ENCODE measurements at places on chromosomes 6 and 20. TPM values are rescaled to one million over a fixed set of nuclear protein-coding genes. Genes with fewer than 3 reads are reported as not detected.

C20orf144 gene
- not detected for total RNA-seq

VNN1 gene
- total RNA-seq = 3.1 TPM

- DNase-seq = no peak
Observed at GRCh38 chr6:144899161-144899560, 614.0 kb downstream of the UTRN start.

TRIM10 gene
- 1.5 TPM for total RNA-seq

FOXF2 gene
- total RNA-seq = not detected

DEFB124 gene
- not detected for total RNA-seq

THBD gene
- 78.0 TPM for total RNA-seq

BFSP1 gene
- total RNA-seq = 0.86 TPM

All from spleen (tissue), 13 donors.